Stimulated activated CD8-positive, alpha-beta memory T cell treated with anti-CD3 and anti-CD28 coated beads, Interleukin-7, amount 100 ng/mL, for 1 hour (primary cell): ENCODE measurements at places on chromosomes 12 and 14.

GRCh38 chr12:79151956-79152355 is 287.4 kb downstream of the SYT1 start:
- no peak for DNase-seq

DNA sequence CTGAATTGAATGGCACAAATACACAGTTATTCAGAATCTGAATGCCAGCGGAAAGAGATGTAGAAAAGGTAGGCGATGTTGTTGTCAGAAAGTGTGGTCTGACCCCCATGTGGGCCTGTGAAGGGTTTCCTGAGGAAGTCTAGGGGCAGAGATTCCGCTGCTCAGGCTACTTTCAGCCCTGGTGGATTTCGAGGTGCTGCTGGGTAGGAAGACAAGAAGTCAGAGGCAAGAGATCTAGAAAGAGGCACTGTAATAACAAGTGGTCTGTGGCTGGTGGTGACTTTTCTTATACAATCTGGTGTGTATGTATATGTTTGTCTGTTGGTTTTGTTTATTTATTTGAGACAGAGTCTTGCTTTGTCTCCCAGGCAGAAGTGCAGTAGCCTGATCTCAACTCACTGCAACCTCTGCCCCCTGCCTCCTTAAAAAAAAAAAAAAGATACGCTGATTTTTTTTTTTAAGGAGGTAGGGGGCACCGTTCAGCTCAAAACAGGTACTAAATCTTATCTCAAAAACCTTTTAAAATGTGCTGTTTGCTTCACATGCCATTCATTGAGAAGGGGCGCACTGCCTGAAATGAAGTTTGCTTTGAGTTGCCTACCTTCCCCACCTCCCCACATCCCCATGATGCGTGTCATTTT is 27.1 kb upstream of the MANSC4 start:
- DNase-seq = no peak

GRCh38 chr14:83300476-83301064 is 1766.9 kb upstream of the SEL1L start:
- no peak for DNase-seq

DNA sequence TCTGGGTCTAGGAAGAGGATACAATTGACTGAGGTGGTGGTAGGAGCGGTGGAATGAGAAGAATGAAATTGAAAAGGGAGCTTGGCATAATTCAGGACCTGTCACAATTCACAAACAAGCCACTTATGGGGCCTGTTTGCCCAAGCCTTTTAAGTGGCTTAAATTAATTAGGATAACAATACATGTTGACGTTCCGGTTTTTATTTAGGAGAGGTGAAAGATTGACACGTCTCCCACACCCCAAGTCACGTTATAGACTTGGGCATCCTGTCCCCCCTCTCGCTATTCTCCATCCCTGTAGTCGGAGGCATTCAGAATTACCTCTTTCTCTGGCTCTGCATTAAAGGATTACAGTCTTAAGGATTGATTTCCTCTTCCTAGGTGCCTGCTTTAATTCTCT is 954 bp upstream of the CALCOCO1 start:
- no peak for DNase-seq

- DNase-seq = no peak
Measured at GRCh38 chr12:51200806-51201205, 17.1 kb downstream of the POU6F1 start.

DNA sequence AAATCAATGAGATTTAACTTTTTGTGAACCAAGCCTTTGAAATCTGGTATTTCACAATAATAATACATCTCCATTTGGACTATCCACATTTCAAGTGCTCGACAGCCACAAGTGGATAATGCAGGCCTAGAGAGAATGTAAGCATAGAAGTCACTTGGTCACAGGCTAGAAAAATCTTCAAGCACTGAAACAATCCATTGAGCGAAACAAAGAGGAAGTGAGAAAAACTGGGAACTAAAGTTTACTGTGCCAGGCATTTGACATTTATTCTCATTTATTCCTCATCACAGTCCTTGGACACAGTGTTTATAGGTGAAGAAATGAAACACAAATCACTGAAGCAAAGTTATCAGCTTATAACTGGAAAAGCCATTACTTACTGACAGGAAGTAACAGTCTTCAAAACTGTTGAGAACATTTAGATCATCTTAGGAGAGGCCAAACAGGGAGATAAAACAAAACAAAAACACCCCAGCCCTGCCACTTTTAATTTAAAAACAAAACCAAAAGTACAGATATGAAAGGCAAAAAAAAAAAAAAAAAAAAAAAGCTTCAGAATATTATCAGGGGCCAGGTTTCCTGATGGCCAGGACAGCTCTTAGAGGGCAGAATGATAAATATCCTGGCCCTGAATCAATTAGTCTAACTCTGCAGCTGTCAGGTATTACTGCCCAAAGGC is 29.2 kb downstream of the GNS start:
- no peak for DNase-seq
